Activated CD8-positive, alpha-beta memory T cell treated with anti-CD3 and anti-CD28 coated beads for 1 hour (primary cell): ENCODE measurements at places on chromosomes 2 and 18.

- no peak for DNase-seq
Observed at GRCh38 chr2:100621371-100621951, 58.7 kb downstream of the PDCL3 start.

DNA sequence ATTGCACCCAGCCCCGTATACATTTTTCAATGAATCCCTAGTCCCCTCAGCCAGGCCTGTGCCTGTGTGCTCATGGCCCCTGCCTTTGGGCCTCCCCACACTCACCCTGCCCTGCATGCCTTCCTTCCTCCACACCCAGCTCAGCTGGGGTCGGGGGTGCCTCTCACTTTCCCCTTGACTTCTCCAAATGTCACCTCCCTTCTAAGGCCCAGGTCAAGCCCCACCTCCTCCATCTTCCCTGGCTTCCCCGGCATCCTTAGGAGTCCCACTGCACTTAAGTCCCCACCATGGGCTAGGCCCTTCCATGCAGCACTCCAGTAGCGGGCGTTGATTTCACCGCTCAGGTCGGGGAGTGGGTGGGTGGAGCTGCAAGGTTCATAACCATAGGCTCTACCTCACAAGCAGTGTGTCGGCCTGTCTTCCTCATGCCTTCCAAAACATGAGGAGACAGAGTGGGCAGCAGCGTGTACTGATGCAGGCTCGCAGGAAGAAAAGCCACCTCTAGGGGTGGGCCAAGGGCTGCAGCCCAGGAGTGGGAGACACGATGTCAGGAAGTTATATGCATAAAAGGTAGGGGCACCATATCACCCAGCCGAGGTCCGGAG is 47.7 kb downstream of the DNMT3A start:
- no peak for DNase-seq

DNA sequence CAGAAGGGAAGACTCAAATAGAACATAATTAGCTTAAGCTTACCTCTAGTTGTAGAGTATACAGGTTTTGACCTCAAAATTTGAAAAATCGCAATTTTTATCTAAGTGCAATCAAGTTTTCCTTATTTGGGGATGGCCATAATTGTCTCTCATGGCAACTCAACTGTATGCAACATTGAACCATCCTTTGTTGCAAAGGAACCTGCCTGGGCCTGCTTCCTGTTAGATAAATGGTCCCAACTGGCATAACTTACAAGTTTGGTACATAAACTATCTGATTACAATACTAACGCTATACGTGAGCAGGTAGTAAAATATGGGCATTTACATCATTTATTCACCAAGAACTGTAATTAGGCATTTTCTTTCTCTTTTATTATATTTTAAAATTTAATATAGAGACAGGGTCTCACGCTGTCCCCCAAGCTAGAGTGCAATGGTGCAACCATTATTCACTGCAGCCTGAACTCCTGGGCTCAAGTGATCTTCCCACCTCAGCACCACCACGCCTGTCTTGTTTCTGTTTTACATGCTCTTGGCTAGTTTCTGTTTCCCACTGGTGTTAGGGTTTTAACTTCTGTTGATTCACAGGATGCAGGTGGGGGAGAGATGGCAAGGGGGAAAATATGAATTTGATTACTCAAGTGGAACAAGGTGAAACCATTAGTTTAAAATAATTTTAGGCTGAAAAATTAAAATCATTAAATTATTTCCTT is 55.3 kb upstream of the B3GNT2 start:
- no peak for DNase-seq

DNA sequence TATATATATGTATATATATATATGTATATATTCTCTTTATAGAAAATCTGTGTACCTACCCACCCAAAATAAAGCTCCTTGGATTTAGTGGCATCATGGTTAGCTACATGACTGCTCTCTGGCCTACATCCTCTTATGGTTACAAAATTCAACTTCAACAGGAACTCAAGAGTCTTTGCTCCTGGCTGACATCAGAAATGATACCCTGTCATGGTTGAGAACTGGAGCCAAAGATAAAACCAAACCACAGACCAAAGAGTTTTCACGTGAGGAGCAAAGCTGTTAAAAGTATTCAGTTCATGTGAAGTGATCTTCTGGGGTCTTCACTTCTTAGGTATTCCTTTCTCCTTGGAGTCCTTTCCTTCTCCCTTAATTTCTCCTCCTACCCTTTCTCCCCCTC is 476.3 kb downstream of the SOX11 start:
- DNase-seq, result no peak

DNA sequence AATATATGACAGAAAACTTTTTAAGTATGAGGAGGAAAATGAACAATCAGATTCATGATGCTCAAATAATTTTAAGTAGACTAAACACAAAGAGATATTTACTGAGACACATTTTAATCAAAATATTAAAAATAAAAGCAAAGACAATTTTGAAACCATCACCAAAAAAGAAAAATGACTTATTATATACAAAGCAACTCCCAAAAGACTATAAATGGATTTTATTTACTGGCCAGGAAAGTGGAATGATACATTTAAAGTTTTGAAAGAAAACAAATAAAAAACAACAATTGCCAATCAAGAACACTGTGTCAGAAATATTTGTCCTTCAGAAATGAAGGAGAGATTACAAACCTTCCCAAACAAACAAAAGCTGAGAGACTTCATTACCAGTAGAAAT is 968.5 kb upstream of the CELF4 start:
- no peak for DNase-seq

- DNase-seq, result no peak
Observed at GRCh38 chr2:225434014-225434413, 34.5 kb downstream of the NYAP2 start.

GRCh38 chr2:143176606-143177005 is 47.4 kb downstream of the ARHGAP15 start:
- DNase-seq, result no peak

- DNase-seq, result no peak
Observed at GRCh38 chr2:220946552-220946951, 625.6 kb downstream of the EPHA4 start.

DNA sequence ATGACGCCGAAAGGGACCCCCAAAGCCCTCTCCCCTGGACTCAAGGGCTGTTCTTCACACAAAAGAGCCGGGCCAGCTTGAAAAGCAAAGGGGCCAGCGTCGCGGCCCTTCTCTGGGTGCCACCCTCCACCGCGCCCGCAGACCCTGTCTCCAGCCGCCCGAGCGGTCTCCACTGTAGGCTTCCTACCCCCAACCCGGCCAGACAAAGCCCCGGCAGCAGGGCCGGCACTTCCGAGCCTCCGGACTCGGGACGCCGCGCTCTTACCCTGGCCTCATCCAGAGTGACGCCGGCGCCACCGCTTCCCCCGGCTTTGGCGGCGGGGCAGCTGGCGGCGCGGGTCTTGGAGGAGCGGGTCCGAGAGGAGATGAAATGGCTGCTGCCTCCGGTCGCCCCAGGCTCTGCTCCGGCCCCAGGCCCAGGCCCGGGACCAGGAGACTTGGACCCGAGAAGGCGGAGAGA is 603 bp downstream of the ATAD2B start:
- no peak for DNase-seq

DNA sequence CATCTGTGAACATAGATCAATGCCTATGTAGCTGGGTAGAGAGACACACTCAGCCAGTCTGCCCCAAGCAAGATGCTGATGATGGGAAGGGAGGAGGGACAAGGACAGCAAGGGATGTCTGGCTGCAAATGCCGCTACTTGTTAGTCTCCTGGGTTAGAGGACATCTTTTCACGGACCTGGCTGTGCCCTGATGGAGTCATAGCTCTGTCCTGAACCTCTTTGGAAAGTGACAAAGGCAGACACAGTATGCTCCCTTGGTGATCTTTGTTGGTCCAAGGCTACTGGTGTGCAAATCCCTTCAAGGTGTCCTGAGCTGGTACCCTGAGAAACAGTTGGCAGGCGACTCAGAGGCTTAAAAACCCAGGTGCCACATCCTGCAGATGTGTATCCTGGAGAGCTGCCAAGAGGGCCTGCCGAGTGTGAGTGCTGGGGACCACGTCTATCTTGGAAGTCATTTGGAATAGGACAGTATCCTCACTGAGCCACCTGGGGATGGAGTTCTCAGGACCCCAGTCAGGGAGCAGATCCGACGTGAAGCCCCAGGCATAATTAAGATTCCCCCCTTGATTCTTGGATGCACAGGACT is 10.8 kb downstream of the FOSL2 start:
- no peak for DNase-seq

GRCh38 chr2:209663656-209664055 is 108.0 kb upstream of the UNC80 start:
- no peak for DNase-seq

DNA sequence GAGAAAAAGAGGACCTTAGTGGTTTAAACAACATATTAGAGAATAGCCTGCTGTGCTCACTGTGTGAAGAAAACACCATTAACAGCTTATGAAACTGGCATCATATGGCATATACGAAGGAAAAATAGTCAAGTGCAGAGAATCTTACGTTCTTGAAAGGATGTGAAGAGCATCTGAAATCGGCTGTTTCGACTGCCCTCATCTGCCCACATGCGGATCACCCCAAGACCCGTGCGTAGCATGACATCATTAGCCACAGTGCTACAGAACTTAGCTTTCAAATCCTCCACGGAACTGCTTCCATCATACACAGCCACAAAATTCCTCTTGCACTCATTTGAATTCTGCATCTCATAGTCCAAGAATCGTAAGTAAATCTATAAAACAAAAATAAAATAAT is 84.3 kb downstream of the NETO1 start:
- DNase-seq, result no peak

DNA sequence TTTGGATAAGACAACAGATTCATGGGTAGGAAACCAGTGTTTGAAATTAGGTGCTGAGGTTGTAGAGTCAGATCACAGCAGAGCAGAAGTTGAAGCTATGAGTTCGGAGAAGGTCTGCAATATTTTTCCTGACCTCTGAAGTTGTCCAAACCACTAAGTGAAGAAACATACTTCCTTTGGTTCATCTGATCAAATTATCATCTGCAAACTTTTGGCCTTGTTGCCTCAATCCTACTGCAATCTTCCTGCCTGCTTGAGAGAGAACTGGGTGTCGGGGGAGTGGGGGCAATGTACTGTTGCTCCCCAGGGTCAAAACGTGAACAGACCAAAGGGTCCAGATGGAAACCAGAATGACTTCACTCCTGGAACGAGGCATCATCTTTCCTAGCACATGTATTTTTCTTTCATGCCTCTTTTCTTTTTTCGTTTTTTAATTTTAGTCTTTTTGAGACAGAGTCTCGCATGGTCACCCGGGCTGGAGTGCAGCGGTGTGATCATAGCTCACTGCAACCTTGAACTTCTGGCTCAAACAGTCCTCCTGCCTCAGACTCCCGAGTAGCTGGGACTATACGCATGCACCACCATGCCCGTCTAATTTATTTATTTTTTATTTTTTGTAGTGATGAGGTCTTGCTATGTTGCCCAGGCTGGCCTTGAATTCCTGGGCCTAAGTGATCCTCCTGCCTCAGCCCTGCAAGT is 42.7 kb downstream of the RAB31 start:
- DNase-seq, result no peak

DNA sequence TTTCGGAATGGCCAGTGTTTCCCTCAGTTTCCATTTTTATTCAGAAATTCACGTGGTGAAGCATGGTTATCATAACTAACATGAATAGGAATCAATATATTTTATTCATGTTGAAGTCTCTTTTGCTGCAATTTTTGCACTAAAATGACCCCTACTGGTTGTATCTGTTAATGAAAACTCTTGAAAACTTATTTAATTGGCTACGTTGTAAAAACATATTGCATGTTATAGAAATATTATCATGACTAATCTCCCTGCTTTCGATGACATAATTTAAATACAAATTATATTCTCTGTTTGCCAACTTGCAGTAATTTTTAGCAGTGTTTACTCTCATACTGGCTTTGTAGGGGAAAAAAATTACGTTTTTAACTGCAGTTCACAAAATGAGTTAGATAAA is 3.5 kb downstream of the CRIM1 start:
- no peak for DNase-seq

GRCh38 chr2:199985625-199986207 is 30.3 kb downstream of the MAIP1 start:
- no peak for DNase-seq

DNA sequence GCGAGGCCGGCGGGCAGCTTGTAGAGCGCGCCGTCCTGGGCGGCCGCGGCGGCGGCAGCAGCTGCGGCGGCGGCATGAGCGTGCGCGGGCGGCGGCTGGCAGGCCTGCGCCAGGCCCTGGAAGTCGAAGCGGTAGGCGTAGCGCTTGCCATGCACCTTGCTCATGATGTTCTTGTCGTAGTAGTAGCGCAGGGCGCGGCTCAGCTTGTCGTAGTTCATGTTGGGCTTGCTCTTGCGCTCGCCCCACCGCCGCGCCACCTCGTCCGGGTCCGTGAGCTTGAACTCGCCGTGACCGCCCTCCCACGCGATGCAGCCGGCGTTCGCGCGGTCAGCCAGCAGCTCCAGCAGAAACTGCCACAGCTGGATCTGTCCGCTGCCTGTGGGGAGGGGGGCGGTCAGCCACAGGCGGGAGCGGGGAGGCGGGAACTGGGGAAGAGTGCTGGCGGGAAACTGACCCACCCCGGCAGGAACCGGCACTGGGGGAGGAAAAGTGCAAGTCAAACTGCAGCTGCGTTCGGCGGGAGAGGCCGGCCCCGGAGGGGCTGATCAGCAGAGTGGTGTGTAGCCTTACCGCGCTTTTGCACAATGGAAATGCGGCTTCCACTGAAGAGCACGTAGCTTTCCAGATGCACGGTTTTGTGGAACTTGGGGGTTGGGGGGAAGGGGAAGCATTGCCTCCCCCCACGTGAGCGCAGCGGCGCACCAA is 3.0 kb downstream of the FEV start:
- DNase-seq, result no peak

DNA sequence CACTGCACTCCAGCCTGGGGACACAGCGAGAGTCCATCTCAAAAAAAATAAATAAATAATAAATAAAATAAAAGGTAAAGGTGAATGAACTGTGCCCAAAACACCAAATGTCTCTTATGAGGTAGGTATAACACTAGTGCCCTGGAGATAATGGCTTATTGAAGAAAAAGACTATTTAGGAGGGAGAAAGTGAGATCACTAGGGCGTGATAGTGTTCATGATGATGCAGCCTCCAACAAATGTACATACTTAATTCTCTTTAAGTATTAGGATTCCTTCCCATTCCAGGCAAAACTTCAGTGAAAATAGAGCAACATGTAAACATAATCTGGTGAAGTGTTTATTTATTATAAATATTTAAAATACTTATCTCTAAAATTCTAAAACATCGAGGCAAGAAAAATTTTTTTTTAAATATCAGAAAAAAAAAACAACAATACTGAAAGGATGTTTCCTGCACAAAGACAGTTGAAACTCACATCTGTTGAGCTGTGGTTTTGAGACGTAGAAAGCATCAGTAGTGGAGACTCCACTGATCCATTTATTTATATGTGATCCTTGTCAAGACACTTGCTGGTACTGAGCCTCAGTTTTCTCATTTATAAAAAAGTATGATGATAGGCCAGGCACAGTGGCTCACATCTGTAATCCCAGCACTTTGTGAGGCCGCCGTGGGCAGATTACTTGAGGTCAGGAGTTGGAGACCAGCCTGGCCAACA is 183.3 kb downstream of the LRP1B start:
- no peak for DNase-seq

GRCh38 chr2:35125871-35126270 is 1229.7 kb upstream of the CRIM1 start:
- no peak for DNase-seq

GRCh38 chr2:109349503-109350465 is 220.8 kb downstream of the SH3RF3 start:
- no peak for DNase-seq

GRCh38 chr18:78875016-78875777 is 104.4 kb upstream of the SALL3 start:
- no peak for DNase-seq

- DNase-seq, result no peak
Observed at GRCh38 chr2:144507441-144508171, 12.3 kb downstream of the ZEB2 start.

- DNase-seq, result no peak
Observed at GRCh38 chr18:54359233-54359632, 1.5 kb downstream of the C18orf54 start.

GRCh38 chr2:58194458-58194857 is 46.7 kb downstream of the FANCL start:
- no peak for DNase-seq
